ENCODE measurements at places on chromosomes 16 and 17.

DNA sequence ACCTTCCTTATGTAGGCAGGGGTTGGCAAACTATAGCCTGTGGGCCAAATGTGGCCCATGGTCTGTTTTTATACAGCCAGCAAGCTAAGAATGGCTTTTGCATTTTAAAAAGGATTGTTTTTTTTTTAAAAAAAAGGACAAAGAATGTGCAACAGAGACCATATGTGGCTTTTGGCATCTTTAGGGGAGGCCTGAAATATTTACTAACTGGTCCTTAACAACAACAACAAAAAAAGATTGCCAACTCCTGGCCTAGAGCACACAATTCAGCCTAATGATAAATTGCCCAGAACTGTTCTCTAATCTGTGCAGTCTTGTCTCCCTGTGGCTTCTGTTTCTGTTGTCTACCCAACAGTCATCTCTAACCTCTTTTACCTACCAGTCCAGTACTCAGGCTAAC is 67.1 kb downstream of the SSH2 start:
- no peak for DNase-seq

GRCh38 chr16:85483424-85483823 is 129.7 kb upstream of the GSE1 start:
- no peak for DNase-seq

DNA sequence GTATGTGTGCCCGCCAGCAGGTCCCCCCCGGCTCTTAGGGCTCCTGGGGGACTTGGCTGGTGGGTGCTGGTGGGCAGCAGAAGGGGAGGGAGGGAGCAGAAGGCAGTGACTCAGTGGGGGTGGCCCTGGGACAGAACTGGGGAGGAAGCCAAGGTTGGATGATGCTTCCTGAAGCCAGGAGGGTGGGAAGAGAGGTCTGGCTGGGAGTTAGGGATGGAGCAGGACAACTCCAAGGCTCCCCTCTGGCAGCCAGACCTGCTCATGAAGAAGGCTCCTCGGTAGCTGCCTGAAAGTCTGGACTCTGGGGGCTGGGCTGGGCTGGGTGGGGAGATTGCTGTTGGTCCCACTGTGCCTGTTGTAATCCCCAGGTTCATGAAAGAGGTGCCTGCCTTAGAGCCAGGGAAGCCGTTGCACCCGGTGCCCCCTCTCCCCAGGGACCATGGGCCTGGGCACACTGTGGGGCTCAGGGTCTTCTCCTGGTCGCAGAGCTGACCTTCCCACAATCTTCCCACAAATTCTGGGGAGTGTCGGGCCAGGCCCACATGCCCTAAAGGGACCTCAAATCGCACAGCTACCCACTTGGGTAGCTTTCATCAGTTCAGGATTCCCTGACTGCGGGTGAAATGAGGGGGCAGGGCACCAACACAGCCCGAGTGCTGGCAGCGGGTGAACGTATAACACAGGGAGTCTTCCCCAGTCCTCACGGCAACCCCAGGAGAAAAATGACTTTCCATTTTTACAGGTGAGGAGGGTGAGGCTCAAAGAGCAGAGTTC is 1.1 kb upstream of the PLEKHG4 start:
- no peak for DNase-seq

DNA sequence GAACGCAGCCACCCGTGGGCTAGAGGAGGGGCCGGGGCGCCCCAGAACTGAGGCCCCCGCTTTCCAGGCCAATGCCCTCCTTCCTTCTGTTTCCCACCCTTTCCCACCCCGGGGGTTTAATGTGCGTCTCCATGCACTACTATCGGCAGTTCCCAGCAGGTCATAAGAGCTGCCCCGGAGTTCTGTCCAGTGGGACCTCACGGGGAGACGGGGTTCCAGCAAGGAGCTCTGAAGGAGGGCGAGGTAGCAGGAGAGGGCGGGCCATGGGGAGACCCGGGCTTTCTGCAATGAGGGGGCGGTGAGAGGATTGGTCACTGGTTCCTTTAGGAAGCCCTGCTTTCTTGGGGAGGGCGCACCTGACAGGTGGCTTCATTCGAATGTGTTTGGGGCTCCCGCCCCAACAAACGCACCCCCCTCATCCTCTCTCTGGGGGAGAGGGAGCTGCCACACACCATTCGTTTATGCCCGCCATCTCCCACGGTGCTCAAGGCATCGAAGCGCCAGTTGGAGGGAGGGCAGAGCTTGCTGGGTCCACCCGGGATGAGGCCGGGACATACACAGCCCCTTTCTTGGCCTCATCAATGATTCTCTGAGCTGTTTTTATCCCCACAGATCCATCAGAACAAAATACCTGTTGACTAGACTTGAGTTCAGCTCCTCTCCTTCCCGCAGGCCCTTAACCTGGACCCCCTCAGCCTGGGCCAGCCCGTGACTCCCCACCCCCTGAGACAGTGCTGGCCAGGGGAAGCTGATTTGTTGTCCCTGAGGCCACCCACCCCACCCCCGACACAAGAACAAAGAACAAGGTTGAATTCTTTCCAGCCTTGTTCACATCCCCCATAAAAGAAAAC is 44.1 kb downstream of the SLC7A5 start:
- no peak for DNase-seq

All from thoracic aorta (tissue), 2 donors.